Kidney (tissue), 22 donors: ENCODE measurements at places on chromosomes 4 and X. TPM values are rescaled to one million over a fixed set of nuclear protein-coding genes. Genes with fewer than 3 reads are reported as not detected.
A peak's percentile ranks its signal among the peaks of the same experiment; 100 is the strongest.

The ADGRG4 gene
- total RNA-seq = 0.13 TPM

The KCND1 gene
- total RNA-seq = 2.2 TPM

The NXF2B gene
- total RNA-seq = 0.25 TPM

GRCh38 chrX:39311646-39312045, 510.4 kb downstream of the MID1IP1 start:
- no peak for DNase-seq

DNA sequence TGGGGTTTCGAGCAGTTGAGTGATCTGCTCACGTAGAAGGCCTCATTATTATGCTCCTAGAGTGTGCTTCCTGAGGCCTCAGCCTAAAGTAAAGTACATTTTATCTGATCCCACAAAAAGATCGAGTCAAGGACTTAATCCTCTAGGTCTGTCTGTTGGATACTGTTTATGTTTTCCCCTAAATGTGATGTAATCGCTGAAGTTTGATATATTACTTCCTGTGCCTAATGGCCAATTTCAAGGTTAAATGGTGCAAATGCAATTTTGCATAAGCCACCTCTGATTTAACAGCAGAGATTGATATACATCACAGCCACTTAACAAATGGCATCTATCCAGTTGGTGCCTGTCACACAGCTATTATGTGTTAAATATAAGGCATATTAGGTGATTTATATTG, 19.4 kb upstream of the SERTM2 start:
- DNase-seq = no peak

DNA sequence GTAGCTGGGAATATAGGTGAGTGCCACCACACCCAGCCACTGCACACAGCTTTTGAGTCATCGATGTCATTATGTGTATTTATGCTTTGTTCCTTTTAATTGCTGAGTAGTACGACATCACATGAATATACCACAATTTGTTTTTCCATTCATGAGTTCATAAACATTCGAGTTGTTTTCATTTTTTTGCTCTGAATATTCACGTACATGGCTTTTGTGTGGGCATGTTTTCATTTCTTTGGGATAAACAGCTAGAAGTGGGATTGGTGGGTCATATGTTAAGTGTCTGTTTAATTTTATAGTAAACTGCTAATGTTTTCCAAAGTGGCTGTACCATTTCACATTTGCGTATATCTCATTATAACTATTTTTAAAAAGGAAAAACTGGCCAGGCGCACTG, 45.1 kb upstream of the KDR start:
- no peak for DNase-seq

- DNase-seq = no peak
Measured at GRCh38 chr4:153095448-153096204, 108.6 kb upstream of the TRIM2 start.

GRCh38 chr4:102772738-102773340, 12.1 kb upstream of the MANBA start:
- DNase-seq = no peak

DNA sequence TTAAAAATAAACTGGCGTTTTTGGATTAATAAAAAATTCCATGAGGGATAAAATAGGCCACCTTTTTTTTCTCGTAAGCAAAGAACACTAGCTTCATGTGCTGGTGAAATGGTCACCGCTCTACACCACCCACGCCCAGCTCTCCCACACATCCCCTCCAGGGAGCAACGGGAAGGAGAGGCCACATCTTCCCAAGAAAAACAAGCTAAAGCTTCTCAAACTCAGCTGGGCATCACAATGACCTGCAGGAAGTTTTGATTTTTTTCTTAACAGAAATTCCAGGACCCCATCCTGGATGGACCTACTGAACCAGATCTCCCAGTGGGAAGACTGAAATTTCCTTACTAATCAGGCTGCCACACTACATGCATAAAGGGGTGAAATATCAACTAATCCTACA, 9.8 kb downstream of the TSPAN5 start:
- peak; percentile 56 for DNase-seq

DNA sequence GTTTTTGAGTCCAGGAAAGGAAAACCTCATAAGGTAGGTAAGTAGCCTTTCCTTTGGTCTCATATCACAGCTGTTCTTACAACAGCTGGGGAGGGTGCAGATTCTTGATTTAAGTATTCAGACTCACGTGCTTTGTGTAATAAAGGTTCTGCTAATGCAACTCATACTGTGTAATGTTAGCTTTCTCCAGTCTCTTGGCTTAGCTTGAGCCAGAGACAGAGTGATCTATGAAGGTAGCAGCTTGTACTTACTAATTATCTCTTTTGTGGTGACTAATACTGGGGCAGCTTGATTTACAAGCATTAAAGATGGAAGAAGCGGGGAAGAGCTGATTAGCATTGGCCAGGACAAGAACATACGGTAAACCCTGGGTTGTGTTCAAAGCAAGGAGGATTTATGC, 80.3 kb downstream of the LNX1 start:
- no peak for DNase-seq

DNA sequence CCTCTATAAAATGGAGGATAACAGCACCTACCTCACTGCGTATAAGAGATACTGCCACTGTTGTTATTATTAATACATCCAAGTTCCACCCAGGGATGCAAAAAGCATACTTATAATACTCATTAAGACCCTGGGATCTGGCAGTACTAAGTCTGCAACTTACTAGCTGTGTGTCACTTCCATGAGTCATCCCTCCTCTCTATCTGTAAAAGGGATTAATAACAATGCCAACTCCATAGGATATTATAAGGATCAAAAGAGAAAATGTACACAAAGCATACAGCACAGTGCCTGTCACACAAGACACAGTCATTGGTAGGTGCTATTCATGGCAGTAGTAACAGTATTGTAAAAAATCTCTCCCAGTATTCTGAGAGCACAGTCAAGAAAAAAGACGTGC, 216.7 kb downstream of the HS6ST2 start:
- DNase-seq = no peak
